ENCODE measurements at places on chromosomes 1 and 21. TPM values are rescaled to one million over a fixed set of nuclear protein-coding genes. Genes with fewer than 3 reads are reported as not detected.

GRCh38 chr1:24157918-24158481 is 15.1 kb upstream of the IL22RA1 start:
- DNase-seq, result no peak

DNA sequence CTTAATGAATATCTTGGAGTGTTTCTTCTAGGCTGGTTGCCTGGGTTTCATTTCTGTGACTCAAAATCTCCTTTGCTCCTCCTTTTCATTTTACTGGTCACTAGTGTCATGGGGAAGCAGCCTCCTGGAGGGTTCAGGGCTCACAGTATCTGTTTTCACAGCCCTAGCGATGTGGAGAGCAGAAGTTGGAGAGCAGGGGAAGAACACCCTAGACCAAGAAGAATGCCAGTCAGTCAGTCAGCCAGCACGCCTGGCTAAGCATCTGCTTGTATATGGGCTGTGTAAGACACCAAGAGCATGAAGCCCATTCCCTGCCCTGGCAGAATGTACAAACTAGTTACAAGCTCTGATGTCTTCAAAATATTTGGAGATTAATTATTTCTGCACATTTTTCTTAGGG is 7.9 kb downstream of the RXRG start:
- DNase-seq, result no peak

GRCh38 chr21:14677013-14677412 is 130.9 kb upstream of the SAMSN1 start:
- no peak for DNase-seq

- no peak for DNase-seq
Observed at GRCh38 chr1:221429264-221429663, 312.6 kb downstream of the DUSP10 start.

DNA sequence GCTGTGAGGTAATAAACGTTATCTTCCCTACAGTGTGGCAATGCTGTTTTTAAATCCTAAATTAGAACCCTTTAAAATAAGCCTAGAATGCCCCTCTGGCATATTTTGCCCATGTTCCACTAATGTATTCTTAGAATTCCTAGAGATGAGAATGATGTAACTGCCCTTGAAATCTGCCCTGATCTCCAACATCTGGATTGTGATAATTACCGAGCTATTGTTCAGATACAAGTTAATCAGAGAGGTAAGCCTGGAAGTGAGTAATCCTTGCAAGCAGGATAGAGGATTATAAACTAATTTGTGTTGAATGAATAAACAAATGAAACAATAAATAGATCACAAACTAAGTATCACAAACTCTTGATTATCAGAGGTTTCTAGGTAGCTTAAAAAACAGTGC is 107.8 kb upstream of the DMRTA2 start:
- DNase-seq, result no peak

GRCh38 chr1:74953622-74954021 is 180.6 kb upstream of the LHX8 start:
- DNase-seq, result no peak

GRCh38 chr1:207847116-207847515 is 63.8 kb downstream of the CD34 start:
- DNase-seq, result no peak

- DNase-seq, result no peak
Observed at GRCh38 chr1:28509705-28510272, 3.9 kb downstream of the RCC1 start.

- DNase-seq, result no peak
Observed at GRCh38 chr1:118253053-118253915, 68.3 kb upstream of the SPAG17 start.

GRCh38 chr1:27503844-27504587 is 14.0 kb upstream of the WASF2 start:
- no peak for DNase-seq

DNA sequence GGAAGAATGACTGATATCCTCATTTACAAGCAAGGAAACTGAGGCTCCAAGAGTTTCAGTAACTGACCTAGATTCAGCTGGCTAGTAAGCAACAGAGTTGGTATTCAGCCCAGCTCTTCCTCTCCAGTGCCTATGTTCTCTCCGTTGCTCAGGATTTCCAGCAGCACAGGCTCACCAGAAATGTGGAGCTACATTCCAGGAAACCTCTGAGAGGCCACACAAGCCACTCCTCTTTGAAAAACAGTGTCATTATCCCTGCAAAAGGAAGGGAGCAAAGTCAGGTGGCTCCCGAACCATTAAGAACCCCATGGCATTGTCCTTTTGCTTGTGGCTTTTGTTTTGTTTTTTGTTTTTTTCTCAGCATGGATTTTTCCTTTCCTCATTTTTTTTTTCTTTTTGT is 40.6 kb upstream of the DUSP10 start:
- no peak for DNase-seq

DNA sequence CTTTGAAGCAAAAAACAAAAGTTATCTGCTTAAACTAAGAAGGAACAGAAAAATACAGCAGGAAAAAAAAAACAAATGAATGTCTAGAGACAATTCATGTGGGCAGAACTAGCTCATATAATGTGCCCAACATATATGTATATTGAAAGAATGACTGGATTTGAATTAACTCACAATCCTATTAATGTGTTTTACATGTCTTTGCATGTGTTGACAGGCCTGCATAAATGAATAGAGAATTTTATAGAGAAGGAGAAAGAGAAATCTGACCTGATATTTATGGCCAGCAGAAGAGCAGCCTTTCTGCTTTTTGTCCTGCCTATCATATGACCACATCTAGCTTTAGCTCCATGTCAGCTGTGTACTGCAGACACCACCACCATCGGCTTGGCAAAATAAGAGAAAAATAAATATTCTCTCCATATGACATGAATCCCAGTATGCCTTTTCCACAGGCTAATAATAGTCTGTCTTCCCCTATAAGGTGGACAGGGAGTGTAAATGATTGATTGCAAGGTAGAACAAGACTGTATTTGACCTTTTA is 171.5 kb upstream of the PALMD start:
- DNase-seq, result no peak

DNA sequence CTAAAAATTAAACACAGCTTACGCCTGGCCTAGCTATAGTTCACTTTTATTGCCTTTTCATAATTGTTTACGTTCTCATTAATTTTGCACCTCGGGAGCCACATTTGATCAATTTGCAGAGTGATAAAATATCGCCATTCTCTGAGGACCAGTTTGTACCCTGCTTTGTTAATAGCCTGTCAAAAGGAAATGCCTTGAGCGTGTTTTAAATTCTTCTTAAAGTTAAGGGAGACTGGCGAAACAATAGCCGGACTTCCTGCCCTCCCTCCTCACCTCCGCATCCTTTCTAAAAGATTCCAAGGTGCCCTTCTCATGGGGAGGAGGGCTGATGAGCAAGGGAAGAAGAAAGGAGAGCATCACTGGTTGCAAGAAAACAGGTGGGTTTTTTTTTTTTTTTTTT is 271.6 kb downstream of the KCNJ6 start:
- peak; percentile 72 for DNase-seq

- no peak for DNase-seq
Observed at GRCh38 chr1:55217226-55217986, 2.2 kb upstream of the USP24 start.

DNA sequence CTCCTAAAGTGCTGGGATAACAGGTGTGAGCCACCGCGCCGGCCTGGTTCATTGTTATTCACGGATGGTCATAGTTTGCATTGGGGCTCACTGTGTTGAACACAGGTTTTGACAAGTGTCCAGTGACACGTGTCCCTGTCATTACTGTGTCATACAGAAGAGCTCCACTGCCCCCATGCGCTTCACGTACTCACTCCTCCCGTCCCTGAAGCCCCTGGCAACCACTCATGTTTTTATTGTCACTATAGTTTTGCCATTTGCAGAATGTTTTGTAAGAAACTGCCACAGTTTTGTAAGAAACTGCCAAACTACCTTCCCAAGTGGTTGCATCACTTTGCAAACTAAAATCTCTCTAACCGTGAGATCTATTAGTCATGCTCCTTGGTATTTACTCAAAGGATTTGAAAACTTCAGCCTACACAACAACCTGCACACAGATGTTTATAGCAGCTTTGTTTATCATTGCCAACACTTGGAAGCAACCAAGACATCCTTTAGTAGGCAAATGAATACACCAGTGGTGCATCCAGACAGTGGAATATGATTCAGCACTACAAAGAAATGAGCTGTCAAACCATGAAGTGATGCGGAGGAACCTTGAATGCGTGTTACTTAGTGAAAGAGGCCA is 163.2 kb upstream of the COL6A1 start:
- no peak for DNase-seq

DNA sequence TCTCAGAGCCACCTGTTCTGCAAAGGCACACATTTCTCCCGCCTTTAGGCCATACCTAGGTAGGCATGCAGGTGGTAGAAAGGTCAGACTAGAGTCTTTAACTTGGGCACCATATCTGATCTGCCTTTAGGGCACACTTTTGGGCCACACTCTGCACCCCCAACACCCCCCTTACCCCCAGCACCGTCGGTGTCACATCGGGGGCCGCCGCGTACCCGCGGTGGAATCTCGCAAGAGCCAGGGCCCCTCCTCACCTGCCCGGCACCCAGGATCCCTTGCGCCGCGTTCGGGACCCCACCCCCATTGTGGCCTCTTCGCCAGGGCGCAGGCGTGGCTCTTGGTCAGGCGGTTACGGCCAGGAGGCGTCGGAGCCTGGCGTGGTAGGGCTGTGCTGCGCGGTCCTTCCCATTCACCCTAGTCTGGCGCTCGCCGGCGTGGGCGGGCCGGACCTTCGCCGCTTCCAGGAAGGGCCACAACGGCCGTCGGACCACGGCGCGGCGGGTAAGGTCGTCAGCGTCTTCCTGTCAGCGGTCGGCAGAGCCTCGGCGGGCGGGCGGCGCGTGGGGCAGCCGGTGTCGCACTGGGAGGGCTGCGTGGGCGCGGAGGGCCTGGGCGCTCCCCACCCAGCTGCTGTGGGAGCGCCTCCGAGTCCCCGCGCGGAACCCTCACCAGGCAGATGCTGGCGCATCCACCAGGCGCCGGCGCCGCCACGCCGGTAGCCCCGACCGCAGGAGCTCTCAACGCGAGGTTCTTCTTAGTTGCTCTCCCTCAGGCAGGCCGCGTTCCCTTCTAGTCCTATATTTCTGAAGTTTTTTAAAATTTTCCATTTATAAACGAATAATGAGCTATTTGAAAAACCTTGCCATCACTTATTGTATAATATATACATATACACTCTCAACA is at the start of gene DNAH14:
DNAH14 (plus strand) TSS at position 341 of the 903 bp plus-strand sequence. CDS start 23,028 bp downstream, outside the sequence.
- peak; percentile 10 for DNase-seq

GRCh38 chr1:56424744-56425493 is 154.4 kb downstream of the PLPP3 start:
- peak; percentile 64 for DNase-seq

GRCh38 chr1:47507881-47508701 is 70.2 kb downstream of the FOXD2 start:
- DNase-seq, result no peak

DNA sequence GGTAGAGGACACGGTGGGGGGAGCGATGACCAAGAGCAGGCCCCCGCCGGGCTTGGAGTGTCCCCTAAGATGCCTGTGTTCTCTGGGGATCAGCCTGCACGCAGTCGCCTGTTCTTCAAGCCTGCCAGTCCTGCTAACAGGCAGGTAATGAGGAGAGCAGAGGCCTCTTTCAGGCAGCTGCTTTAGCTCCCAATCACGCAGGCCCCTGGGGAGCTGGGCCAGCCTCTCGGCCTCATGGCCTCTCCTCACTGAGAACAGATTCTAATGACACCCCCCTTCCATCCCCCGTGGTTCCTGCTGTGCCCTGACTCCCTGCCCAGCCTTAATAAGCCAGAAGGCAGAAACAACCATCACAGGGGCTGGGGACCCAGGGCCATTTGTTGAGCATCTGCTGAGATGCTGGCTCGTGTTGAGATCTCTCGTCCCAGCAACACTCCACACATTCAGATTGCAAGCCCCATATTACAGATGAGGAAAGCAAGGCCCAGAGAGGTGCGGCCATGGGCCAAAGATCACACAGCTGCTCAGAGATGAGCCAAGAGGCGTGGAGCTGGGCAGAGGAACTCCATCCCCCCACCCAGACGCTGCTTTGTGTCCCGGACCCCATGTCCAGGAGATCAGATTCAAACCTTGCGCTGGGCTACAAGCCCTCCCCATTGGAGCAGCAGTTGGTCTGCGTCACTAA is 71.6 kb upstream of the CASZ1 start:
- DNase-seq, result no peak

GRCh38 chr1:61539720-61540462 is 185.1 kb downstream of the TM2D1 start:
- DNase-seq, result no peak

DNA sequence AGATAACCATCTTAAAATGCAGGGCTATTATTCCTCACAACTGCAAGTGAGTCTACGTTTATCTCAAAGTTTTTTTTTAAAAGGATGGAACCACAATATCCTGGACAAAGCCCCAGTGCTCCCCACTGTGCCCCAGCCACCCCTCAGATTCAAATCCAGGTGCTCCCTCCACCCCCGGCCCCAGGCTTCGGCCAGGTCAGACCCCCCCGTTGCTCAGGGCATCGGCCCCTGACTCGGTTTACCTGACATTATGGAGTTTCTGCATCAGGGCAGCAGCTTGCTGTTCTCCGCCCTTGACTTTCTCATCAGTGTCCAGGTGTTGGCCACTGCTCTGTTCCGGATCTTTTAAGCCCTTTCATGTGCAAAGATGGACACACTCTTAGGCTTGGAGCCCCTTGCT is 72.9 kb downstream of the SCCPDH start:
- DNase-seq, result no peak

The PADI1 gene
- total RNA-seq, result 0.18 TPM

The CELA2B gene
- total RNA-seq, result not detected

The PLD5 gene
- 0.10 TPM for total RNA-seq

The HSPG2 gene
- total RNA-seq, result 3,652 TPM

The CTBS gene
- total RNA-seq, result 9.0 TPM

All from glomerular endothelial cell (primary cell).